Dermis blood vessel endothelial cell (primary cell): ENCODE measurements at places on chromosomes 5 and 9.

DNA sequence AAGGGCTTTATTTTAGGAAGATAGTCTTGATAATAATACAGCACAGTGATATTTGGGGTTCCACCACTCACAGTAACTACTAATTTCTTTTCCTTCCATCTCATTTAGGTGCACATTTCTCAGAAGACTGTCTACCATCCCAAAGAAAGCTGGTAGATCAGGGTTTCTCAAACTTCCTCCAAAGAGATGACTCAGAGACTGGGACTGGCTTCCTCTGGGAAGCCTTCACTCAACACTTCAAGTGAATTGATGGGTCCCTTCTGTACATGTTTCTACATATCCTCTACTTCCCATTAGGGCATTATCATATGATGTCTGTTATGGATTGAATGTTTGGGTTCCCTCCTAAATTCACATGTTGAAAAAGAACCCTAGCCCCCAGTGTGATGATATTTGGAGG is 138.5 kb downstream of the SPOCK1 start:
- peak; percentile 56 for DNase-seq

- no peak for DNase-seq
These were observed 70.3 kb upstream of the ATP10B start for GRCh38 chr5:160922311-160922710.

DNA sequence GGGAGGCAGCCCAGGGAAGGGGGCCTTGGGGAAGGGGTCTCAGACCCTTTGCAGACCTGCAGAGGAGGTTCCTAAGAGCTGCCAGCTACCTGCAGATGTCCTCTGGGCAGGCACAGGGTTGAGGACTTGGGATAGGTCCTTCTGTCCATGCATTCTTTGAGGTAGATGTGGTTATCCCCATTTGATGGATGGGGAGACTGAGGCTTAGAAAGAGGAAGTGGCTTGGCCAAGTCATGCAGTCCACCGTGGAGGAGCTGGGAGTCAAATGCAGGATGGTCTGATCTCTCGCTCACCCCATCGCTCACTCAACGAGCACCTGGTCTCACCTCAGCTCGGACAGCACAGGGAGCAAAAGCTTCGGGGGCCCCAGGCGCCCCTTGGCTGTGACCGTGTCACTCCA is 20.2 kb downstream of the ADAMTSL2 start:
- no peak for DNase-seq

DNA sequence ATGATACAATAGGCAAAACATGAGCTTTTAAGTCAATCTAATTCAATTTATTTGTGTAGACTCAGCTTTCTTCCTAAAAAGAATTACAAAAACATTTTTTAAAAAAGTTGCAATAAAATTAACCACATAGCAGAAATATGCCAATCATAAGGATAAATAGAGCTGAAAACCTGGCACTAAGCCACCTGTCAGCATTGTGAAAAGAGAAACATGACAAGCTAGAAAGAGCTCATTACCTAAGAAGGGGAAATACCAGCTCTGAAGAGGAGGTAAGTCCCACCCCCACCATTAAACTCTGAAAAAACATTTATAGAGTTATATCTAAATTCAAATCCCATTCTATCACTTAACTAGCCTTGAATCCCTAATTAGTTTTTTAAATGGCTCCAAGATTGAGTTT is 372.9 kb downstream of the OSTF1 start:
- no peak for DNase-seq

DNA sequence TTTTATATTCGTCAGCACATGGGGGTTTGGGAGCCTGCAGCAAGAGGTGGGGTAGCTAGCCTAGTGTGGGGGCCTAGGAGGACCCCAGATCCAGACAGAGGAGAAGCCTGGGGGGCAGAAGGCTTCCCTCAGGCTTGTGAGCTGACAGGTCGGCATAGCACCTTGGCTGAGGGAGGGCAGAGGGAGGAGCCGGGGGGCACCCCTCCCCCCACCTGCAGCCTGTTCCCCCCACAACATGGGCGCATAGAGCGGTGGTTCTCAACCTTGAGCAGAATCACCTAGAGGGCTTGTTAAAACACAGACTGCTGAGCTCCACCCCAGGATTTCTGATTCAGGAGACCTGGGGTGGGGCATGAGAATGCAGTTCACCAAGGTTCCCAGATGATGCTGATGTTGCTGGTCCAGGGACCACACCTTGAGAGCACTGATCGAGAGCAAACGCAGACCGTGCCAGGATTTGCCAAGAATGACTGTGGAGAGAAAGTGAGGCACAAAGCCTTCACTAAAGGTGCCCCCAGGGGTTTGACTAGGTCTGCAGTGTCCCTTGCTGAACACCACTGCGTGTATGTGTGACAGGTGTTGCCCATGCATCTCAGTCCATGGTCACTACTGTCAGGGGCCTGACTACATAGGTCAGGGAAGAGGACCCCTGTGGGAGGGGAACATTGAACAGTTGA is 163.3 kb downstream of the MACROH2A1 start:
- no peak for DNase-seq

DNA sequence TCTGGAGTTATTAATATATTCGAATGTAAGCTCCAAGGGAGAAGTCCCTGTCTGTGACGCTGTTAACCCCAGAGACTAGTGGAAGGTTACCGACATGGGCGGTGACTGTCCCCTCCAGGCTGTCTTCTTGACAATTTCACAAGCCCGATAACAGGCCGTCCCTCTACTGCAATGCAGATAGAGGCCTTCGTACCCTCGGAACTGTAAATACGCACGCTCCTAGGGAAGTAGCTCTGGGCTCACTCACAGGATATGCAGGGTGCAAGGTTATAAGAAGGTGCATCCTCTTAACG is 680 bp upstream of the RFK start:
- DNase-seq: peak; percentile 60

DNA sequence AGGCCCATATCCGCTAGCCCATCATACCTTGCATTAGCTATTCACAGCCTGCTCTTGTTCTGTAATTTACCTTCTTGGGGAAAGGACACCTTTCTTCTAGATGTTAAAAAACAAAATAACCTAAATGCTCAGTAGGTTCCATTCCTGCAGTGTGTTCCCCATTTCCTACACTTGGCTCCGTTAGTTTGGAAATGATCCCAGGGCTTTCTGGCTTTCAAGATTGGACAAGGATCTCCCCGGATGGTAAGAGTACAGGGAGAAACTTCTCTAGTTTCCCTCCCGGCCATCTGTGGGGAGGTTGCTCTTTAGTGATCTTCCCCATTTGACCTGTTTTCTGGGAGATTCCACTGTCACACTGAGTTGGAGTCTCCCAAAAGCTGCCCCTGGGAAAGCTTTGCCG is 27.3 kb upstream of the STC2 start:
- no peak for DNase-seq

GRCh38 chr5:150022158-150022531 is 21.6 kb downstream of the HMGXB3 start:
- peak; percentile 97 for DNase-seq

DNA sequence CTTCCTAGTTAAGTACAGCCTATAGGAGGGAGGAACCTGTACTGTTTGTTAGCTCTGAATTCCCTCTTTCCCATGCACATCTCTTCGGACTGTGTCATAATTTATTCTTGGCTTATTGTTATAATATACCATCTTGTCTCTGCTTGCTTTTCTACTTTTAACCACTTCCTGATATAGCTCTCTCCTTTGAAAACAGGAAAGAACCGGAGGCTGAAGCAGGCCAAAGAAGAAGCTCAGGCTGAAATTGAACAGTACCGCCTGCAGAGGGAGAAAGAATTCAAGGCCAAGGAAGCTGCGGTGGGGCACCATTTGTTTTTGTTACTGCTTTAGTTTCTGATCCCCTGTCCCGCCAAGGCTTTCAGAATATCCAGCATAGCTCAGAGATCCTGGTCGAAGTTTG is 4.8 kb downstream of the ATP6V1G1 start:
- DNase-seq: peak; percentile 70

- no peak for DNase-seq
These were observed 31.4 kb downstream of the GRIN3A start for GRCh38 chr9:101706997-101707396.

DNA sequence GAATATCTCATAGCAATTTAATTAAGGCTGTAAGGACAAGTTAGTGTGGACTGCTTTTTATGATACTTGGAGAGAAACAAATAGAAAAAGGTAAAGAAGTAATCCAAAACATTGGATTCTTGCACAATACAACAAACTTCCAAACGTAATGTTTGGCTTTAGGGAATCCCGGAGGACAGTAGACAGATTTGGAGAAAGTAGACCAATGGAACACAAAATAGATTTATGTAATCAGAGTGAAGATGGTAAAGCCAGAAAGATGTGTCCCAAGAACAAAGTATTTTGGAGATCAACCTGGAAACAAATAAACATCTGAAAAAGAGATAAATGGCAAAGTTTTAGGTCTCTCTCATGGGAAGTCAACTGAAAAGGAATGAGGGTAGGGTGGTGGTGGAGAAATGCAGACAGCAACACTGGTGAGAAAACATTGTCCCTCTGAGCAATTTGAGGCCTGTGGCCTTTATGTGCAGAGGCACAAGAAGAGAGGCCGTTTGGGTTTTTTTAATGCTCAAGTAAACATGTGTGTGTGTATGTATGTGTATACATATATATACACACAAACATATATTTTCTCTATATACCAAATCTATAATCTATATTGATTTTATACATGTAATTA is 620.6 kb downstream of the PDE4D start:
- DNase-seq: peak; percentile 14
